ENCODE measurements at places on chromosomes 3 and 15. TPM values are rescaled to one million over a fixed set of nuclear protein-coding genes. Genes with fewer than 3 reads are reported as not detected.

- no peaks in the 10 kb centered on the region for H3K4me1 ChIP-seq
- H3K27me3 ChIP-seq: peaks cover 2% of the 10 kb centered on the region
- no peaks in the 10 kb centered on the region for H3K36me3 ChIP-seq
- DNase-seq: no peak
Observed at GRCh38 chr3:166696103-166696502, 684.0 kb downstream of the ZBBX start.

DNA sequence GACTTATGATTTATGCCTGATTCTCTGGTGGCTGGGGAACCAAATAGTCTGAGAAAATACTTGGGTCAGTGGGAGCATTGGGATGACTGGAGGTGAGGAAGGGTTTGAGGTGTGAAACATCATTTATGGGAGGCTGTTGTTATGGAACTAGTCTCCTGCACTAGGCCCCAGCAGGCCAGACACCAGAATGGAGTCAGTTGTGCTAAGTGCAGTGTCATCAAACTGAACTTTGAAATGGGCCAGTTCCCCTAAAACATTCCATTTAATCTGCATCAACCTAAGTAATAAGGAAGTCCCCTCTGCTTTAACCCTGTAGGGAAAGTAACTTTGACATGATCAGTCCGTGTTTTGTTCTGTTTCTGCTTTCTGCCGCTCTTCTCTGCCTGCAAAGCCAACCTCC is 44.9 kb upstream of the KLHL25 start:
- no peaks in the 10 kb centered on the region for H3K36me3 ChIP-seq
- DNase-seq: no peak
- H3K4me3 ChIP-seq: no peak overlapping the region

The XCR1 gene
- total RNA-seq: not detected

The FETUB gene
- not detected for total RNA-seq

DNA sequence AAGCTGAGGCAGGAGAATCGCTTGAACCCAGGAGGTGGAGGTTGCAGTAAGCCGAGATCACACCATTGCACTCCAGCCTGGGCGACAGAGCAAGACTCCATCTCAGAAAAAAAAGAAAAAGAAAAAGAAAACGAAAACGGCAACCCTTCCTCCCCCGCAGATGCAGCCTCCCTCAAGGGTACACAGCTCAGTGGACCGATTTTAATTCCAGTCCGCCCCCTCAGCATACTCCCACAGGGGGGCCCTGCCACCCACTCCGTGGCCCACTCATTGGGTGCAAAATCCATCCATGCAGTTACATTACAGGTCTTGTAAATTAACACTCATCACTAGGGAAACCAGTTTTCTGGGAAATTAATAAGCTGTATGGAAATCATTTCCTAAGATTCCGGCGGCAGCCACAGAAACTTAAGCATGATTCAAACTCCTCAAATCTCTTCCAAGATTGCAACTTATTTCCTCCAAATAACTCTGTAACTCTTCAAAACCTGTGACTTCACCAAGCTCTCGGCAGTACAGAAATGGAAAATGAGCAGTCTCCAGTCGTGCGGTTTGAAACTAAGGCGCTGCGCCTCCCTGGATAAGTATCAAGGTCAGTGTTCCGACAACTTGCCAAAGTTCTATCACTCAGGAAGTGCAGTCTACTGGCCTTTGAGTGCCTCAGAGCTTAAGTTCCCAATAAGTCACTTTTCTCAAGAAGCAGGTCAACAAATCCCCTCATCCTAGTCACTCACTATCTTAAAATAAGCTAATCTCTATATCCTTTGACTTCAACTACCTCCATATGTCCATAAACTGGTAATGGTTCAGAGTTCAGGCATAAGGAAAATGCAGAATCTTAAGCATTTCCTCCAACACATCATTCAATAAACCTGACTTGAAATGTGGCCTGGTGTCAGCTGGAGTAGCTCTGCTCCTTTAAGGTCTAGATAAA is 24.7 kb upstream of the KLHL6 start:
- H3K36me3 ChIP-seq: no peaks in the 10 kb centered on the region
- H3K27me3 ChIP-seq: peaks cover 42% of the 10 kb centered on the region
- no peak overlapping the region for H3K4me3 ChIP-seq

GRCh38 chr3:132756108-132756650 is 34.0 kb upstream of the NPHP3 start:
- no peak for DNase-seq
- H3K36me3 ChIP-seq: no peaks in the 10 kb centered on the region
- no peak overlapping the region for H3K27ac ChIP-seq
- peaks cover 25% of the 10 kb centered on the region for H3K27me3 ChIP-seq
- no peak overlapping the region for H3K4me3 ChIP-seq
- H3K4me1 ChIP-seq: no peaks in the 10 kb centered on the region

The SPRED1 gene
- 40.9 TPM for total RNA-seq

GRCh38 chr3:396293-396692 is 199.7 kb downstream of the CHL1 start:
- no peaks in the 10 kb centered on the region for H3K27me3 ChIP-seq
- no peak for DNase-seq

DNA sequence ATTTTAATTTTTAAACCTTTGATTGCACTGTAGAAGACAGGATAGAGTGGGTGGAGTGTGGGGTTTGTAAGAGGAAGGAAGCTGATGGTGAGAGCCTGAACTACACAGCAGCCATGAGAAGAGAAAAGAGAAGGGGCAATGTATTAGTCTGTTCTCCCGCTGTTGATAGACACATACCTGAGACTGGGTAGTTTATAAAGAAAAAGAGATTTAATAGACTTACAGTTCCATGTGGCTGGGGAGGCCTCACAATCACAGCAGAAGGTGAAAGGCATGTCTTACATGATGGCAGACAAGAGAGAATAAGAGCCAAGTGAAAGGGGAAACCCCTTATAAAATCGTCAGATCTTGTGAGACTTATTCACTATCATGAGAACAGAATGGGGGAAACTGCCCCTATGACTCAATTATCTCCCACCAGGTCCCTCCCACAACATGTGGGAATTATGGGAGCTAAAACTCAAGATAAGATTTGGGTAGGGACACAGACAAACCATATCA is 37.3 kb downstream of the STARD5 start:
- H3K27ac ChIP-seq: no peak overlapping the region
- no peak overlapping the region for H3K4me3 ChIP-seq
- DNase-seq: no peak
- no peaks in the 10 kb centered on the region for H3K36me3 ChIP-seq

All from osteocyte (in vitro differentiated cells).